ENCODE measurements at places on chromosomes 3 and 15.
A peak's percentile ranks its signal among the peaks of the same experiment; 100 is the strongest.

- peak; percentile 42 for DNase-seq
These were observed 1028.2 kb downstream of the MCTP2 start for GRCh38 chr15:95259513-95259912.

- DNase-seq: no peak
These were observed 156.6 kb downstream of the MCTP2 start for GRCh38 chr15:94387849-94388441.

GRCh38 chr3:194337965-194338753 lies 13.0 kb downstream of the CPN2 start:
- DNase-seq: no peak

- no peak for DNase-seq
These were observed 19.9 kb downstream of the COL8A1 start for GRCh38 chr3:99658274-99658673.

- DNase-seq: no peak
These were observed 831.7 kb downstream of the CADM2 start for GRCh38 chr3:85790445-85791030.

- no peak for DNase-seq
These were observed 18.3 kb downstream of the PPARG start for GRCh38 chr3:12307136-12307535.

- no peak for DNase-seq
These were observed 40.2 kb upstream of the AGTR1 start for GRCh38 chr3:148657470-148657869.

GRCh38 chr3:194374935-194375334 lies 5.4 kb upstream of the LRRC15 start:
- DNase-seq: no peak

GRCh38 chr15:50241684-50242450 lies 23.7 kb downstream of the HDC start:
- peak; percentile 15 for DNase-seq

DNA sequence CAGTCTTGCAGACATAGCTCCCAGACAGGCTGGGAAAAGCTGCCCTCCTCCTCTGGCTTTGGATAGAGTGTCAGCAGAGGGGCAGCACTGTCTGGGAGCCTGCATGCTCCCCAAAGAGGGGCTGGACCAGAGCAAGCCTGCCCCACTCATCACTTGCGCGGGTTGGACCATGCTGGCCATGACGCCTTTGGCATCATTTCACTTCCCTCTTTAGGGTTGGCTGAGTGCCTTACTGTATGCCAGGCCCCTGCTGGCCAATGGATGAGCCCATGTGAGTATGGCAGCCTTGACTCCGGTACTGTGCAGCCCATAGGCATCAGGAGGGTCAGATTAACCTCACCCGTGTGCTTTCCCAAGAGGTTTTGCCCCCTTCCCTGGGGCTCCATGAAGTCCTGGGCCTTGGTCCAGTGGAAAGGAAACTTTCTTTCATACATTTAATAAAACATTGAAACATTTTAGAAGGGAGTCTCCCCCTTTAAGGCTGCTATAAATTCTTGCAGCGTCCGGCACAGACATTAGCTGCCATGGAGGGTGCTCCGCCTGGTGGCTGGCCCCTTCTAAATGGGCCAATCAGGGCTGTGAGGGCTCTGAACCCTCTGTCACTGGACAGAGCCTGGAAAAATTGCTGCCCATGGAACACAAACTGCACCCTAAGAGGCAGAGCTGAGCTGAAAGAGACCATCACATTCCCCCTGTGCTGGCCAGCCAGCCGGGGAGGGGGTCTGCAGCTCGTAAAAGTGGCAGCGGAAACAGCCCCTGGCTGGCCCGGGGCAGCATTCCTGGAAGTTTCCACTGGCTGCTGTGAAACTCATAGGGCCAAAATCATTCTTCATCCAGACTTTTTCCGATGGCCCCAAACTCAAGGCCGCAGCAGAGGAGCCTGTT lies 20.8 kb upstream of the DUSP7 start:
- DNase-seq: no peak

GRCh38 chr3:126245811-126246727 lies 65.7 kb upstream of the ALDH1L1 start:
- DNase-seq: no peak

DNA sequence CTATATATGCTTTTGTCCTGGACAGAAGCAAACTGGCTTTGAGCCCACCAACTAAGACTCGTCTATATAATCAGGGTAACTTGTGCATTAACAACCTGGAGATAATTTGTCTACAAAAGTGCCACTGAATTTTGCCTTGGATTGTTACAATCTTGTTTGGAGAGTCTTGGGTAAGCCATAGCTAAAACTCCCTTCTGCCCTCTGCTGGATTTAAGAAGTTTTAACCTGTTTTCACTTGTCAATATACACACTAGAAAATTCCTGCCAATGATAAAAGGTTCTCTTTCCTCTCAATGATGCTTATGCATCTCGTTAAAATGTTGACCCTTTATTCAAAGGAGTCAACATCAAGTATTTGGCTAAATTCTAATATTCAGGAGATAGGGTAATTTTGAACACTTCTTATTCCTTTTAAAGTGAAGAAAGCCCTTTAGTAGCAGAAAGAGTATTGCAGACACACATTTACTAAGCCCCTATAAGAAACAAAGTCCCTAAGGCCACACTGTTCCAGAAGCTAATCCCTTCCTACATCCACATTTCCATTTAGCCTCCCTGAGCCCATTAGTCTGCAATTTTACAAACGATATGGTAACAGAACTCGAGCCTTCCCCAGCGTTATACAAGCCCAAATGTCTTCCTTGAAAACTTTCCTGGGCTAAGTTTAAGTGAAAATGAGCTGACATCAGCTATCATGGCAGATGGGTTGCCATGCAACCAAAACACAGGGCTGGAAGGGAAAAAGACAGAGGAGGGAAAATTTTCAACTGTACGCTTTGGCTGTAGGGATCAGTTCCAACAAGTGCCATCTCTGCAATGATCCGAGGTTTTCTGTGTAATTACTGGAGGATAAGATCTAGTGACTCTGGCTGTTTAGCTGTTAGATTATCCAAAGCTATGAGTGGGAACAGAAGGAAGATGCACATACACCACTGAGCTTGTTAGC lies 75.9 kb upstream of the FGF12 start:
- DNase-seq: no peak

DNA sequence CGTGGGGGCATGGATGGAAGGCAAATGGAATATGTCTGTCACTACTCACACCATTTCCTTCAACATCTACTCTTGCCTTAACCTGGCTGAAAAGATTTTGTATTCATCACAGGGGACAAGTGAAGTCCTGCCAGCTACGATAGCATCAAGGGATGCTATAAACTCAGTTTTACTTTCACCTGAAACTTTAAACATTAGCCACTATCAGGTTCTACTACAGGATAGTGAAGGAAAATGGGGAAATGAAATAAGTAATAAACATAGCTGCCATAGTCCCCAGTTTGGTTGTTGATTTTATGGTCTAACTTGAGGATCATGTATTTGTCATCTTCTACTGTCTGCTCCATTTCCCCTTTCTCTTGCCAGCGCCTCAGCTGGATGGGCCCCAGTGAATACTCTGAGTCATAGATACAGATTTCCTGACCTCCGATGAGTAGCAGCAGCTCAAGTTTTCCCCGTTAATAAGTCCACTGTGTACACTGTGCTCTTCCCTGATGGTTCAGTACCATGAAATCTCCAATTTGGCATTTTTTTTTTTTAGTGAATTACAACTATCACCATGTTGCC lies 338.2 kb upstream of the SLCO3A1 start:
- DNase-seq: no peak

GRCh38 chr3:156303001-156303707 lies 182.8 kb downstream of the KCNAB1 start:
- no peak for DNase-seq

DNA sequence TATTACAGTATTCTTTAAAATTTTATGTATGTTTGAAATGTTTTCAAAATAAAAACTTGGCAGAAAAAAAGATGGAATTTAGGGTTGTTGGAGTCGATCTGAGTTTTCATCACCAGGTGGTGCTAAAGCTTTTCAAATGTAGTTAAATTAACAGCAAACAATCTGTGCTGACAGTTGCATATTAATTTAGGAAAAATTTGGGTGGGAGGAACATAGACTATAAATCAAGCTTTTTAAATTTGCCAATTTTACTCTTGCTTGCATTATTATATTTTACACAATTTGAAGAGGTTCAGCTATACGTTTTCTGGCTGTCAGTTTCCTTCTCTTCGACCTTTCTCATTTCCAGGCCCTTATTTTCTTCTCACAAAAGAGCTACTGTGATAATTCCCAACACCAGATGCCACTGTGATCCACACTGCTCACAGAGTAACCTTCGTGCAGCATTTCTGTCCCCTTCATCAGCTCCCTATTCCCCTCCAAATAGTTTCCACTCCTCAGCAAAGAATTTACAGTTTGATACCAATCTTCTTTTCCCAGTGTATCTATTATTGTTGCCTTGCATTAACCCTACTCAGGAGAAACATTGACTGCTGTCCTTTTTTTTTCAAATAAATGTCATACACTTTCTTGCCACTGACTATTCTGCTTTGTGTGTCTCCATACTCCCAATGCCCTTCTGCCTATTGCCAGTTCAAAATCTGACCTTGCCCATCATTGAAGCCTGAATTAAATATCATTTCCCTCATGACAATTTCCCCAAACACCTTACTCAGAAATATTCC lies 53.4 kb upstream of the EIF5A2 start:
- DNase-seq: no peak

- DNase-seq: peak; percentile 4
These were observed 163.3 kb downstream of the PLCH1 start for GRCh38 chr3:155581579-155581978.

DNA sequence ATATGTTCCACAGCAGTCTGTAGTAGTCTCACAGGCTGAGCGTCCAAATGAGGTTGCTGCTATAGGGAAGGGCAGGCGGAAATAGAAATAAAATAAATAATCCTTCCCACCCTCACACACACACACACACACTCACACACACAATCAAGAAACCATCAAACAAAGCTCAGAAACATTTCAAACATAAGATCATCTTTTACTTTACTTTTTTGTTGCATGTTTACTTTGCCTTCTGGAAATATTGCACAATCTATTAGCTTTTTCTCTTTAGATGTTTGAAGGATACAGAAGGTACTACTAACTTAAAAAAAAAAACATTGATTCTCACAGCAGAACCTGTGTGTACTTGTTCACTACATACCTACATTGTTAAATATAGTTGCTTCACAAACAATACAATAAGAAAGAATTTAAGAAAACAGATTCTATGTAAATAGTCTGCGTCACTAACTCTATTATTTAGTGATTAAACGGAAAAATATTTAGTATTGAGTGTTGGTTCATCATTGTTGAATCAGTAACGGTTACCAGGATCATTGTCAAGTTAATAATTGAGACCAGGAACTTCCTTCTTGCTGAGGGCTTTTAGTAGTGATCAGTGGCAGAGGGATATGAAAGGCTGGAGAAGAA lies 20.5 kb downstream of the ALCAM start:
- DNase-seq: no peak

GRCh38 chr15:71971905-71972304 lies 146.0 kb downstream of the MYO9A start:
- no peak for DNase-seq

GRCh38 chr3:62665627-62666437 lies 209.4 kb downstream of the CADPS start:
- peak; percentile 11 for DNase-seq

GRCh38 chr15:52440414-52440813 lies 88.3 kb downstream of the MYO5A start:
- peak; percentile 64 for DNase-seq

DNA sequence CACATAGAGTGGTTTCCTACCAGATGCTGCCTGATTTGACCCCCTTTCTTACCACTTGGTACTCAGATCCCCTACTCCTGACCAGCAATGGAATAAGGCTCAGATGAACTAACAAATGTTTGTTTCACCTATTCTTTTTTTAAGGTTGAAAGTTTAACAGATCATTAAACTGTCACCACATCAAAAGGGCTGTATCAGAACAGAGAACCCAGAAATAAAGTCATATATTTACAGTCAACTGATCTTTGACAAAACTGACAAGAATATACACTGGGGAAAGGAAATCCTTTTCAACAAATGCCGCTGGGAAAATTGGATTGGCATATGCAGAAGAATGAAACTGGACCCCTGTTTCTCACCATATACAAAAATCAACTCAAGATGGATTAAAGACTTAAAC lies 56.0 kb downstream of the GPR176 start:
- no peak for DNase-seq

- no peak for DNase-seq
These were observed 227.9 kb upstream of the NR2F2 start for GRCh38 chr15:96102631-96103030.

DNA sequence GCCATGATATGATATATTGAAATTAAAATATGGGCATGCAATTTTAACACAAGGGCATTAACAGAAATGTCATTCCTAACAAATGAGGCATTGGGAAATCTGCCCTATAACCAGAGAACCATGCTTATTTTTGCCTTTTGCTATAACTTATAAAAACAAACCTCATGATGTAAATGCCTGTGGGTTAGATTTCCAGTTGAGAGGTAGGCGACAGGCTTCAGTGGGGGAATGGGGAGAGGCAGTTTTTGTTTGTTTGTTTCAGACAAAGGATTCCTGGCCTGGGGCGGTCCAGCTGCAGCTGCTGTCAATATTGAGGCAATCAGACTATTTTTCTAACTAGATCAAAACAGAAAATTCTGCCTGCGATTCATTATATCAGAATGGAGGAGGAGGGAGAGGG lies 490.4 kb upstream of the CFAP20DC start:
- DNase-seq: no peak

DNA sequence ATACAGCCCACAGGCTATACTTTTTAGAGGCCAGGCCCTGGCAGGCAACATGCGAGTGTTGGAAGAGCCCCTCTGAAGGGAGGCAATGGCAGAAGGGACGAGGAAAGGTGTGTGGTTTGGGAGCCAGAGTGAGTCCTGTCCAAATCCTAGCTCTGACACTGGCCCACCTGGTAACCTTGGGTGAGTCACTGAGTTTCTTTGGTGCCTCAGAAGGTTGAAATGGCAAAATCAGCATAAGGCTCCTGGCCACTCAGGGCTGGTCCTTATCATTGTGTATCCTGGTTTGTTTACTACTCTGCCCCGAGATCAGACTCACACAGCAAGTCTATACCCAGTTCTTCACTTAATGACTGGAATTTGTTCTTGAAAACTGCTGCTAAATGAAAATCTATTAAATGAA lies 71.4 kb upstream of the TLE3 start:
- no peak for DNase-seq

DNA sequence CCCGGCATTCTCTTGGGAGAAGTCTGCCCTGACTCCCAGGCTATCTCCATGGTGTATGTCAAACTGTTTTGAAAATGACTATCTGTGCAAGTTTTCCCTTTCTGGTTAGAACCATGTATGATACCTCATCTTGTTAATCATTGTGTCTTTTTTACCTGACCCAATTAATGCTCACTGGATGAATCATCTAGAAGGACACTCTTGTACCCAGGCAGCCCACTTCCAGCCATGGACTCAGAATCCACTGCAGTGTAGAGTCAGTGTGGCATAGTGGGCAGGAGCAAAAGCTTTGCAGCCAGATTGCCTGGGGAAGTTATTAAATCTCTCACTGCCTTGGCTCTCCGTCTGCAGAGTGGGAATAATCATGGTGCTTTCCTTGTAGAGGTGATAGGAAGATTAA lies 1.2 kb downstream of the FAM3D start:
- no peak for DNase-seq
